GM18507 (cell line): ENCODE measurements at places on chromosomes 2 and 18.

- DNase-seq: no peak
Observed at GRCh38 chr2:47653036-47653435, 129.9 kb upstream of the MSH6 start.

GRCh38 chr2:16023506-16024360, 83.4 kb downstream of the MYCN start:
- no peak for DNase-seq

DNA sequence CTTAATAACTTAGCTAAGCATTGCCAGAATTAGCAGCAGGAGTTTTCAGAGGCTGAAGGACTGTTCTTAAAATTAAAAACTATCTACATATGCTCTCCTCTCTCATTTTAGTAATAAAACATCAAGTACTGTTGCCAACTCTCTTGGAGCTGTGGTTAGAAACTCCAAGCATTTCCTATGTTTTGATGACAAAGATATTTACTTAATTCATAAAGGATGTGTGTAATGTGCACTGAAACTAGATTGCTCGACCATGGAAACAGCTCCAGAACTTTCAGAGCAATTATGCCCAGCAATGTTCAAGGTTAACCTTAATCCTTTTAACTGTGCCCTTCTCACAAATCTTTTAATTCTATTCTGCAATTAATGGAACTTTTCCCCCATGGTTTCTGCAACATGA, 8.4 kb downstream of the GRP start:
- no peak for DNase-seq

- DNase-seq: no peak
Observed at GRCh38 chr2:232541961-232542714, 2.6 kb downstream of the CHRNG start.

DNA sequence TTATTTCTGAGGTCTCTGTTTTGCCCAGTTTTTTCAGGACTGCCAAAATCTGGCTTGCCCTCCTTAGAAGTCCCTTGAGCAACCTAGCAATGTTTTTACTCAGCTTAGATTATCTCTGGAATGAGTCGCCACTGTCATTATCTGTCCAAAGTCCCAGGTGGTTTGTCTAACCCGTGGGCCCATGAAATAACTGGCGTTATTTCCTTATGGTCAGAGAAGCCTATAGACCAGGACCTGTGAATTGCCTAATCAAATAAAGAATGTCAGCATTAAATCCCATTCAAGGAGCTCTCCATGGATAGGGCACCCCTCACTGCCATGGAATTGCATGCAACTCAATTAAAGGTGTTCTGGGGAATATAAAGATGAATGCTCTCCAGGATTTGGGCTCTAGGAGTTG, 373.9 kb downstream of the SETBP1 start:
- no peak for DNase-seq

GRCh38 chr18:66560094-66560493, 43.8 kb downstream of the CDH19 start:
- no peak for DNase-seq

DNA sequence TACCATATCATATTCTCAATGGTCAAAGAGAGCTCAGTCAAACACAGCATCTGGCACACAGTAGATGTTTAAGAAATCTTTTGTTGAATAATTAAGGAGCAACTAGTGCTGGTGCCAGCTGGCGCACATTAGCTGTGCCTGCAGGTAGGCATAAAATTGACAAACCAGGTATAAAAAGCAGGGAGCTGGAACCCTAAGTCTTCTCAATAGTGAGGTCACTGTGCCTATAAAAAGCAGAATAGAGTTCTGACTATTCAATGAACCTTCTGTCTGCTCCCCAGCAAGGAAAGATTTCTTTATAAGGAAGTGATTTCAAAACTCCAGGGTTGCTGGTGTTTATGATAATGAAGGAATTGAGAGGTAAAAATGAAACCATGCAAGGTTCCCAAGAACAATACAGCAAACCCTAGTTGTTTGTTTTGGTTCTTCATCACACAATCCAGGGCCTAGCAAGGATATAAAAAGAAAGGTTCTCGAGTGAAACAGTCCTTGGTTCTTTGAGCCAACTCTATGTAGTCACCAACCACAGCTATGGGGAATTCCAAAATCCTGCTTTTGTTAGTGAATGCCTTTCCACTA, 76.1 kb downstream of the THADA start:
- DNase-seq: no peak

GRCh38 chr2:30362468-30363081, 84.5 kb upstream of the LCLAT1 start:
- no peak for DNase-seq
